ENCODE measurements at places on chromosomes 2 and 18.

DNA sequence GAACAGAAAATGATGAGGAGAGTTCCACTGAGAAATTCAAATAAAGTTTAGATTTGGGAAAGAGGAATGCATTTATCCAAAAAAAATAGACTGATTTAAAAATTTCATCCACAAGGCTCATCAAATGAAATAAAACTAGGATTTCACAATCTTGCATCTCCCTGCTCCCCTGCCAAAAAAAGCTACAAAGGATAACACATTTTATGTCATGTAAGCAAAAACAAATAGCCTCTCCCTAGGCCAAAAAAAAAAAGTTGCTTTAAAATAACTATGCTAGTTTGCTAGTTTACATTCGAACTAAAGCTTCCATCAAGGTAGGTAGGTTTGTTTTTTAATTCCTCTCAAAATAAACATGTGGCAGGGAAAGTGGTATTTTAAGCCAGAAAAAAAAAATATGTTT, 465.5 kb upstream of the ID2 start:
- DNase-seq, result no peak

GRCh38 chr2:216879727-216880508, 20.1 kb upstream of the TNP1 start:
- DNase-seq, result no peak

GRCh38 chr2:9573013-9573720, 17.5 kb upstream of the ADAM17 start:
- DNase-seq, result no peak

DNA sequence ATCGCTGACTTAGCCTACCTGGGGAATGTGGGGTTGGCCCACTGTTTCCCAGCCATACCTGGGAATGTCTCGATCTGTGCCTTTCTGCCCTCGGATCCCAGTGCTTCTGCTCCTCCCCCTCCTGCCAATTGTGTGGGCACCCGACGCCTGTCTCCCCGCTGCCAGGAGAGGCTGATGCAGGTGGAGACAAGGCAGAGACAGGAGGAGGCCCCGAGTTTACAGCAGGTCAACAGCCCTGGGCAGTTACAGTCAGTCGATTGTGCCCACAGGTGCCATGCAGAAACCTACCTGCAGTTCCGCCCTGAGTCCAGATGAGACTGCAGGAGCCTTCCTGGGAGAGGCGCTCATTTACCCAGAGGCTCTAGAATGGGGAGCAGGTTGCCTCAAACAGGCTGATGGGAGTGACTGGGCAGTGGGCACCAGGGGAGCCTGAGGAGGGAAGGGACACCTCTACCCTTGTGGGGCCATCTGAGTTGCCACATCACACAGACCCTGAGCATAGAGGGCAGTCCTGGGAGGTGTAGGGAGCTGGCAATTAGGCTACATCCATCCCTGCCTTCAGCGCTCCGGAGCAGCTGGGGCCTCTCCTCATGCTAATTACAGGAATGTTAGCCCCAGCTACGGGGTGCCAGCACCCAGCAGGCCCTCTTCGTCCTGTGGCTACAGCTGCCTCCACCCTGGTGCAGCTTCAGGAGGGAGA, 300.1 kb downstream of the NDUFA10 start:
- no peak for DNase-seq

- no peak for DNase-seq
Observed at GRCh38 chr18:40832362-40832761, 1122.7 kb upstream of the PIK3C3 start.

GRCh38 chr2:127810156-127810618, 784 bp downstream of the WDR33 start:
- DNase-seq, result no peak

GRCh38 chr2:19138264-19138825, 220.1 kb downstream of the OSR1 start:
- no peak for DNase-seq

- DNase-seq, result no peak
Observed at GRCh38 chr2:109345091-109345490, 216.1 kb downstream of the SH3RF3 start.

- DNase-seq, result no peak
Observed at GRCh38 chr18:47249314-47249981, 2.0 kb downstream of the SKOR2 start.

GRCh38 chr2:74393525-74393924, 13.4 kb upstream of the DCTN1 start:
- DNase-seq, result no peak

- DNase-seq, result no peak
Observed at GRCh38 chr2:122748552-122749011, 993.1 kb downstream of the TSN start.

GRCh38 chr2:212777020-212777491, 238.5 kb upstream of the ERBB4 start:
- DNase-seq, result no peak

- no peak for DNase-seq
Observed at GRCh38 chr2:113791697-113792590, 35.5 kb upstream of the SLC35F5 start.

DNA sequence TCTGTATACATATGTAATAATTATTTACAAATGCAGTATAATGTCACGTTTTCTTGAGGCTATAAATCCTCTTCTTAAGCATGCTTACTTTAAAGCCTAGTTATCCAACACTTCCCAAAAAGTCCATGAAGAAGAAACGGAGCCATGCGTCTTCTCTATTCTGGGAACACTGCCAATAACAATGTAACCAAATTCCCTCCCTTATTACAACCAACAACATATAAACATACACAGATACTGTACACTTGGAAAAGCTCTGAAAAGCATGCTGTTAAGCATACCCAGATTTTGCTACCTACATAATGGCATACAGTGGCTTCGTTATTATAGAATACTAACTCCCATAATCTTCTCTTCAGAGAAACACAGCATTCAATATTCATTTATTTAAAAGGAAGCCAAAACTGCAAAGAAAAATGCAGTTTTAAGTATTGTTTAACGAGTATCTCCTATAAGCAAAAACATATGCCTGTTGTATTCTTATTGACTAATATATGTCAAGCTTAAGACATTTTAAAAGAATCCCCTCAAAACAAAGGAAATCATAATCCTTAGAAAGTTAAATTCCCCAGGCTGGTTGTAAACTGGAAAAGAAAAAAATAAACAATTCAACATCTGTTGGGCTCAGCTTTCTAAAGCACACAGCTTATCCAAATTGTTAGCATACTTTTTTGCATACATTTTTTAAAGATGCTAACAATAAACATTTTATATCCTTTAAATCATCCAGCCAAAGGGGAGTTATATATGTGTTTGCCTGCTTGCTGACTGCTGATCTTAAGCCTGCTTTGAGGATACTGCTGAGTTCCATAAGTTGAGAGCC, 83.4 kb downstream of the SLC25A12 start:
- no peak for DNase-seq

- no peak for DNase-seq
Observed at GRCh38 chr18:79071503-79072210, 2.5 kb downstream of the ATP9B start.

DNA sequence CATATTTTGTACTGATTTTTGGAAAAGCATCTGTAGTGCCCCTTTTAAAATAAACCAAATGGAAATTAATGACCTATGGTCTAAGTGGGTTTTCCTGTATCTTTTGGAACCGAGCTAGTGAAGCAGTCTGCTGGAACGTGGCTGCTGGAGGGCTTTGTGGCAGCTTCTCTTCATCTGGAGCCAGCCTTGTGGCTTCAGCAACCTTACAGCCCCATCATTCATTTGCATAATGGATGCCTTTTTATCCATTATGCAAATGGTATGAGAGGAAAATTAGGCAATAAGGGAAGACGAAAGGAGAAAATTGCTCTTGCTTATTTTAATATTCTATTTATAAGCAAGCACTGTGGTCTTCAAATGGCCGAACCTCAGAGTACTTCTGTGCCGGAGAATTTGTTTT, 421.0 kb downstream of the PARD3B start:
- no peak for DNase-seq

DNA sequence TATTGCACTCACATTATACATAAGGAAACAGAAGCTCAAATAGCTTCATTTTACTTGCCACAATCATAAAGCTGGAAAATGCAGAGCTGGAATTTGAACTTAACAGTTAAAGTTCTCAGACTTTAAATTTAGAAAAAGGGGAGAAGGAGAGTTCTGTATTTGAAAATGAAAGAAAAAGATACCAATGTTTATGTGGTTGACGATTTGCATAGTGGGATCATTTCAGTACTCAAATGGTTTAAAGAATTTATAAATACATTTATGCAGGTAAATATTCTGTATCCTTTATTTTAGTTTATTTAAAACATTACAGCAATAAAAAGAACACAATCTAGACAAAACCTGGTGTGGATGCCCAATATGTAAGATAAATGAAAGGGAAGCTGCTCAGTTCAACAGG, 25.5 kb upstream of the STAT4 start:
- DNase-seq, result no peak

GRCh38 chr2:177164131-177164530, 48.5 kb upstream of the HNRNPA3 start:
- DNase-seq, result no peak

DNA sequence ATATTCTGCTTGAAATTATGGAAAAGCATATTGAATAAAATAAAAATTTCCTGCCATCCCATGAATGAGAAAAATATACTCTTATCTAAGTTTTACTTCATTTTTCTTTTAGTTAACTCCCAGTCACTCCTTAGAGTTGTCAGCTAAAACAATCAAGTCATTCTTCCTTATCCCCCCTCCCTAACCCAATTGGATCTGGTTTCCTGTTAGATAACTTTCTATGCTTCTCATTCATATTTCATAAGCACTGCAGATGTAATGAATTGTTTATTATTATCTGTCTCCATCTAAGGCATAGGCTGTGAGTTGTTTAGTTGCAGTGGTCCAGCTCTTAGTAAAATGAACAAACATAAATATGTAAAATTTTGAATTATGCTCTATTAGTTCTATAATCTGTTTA, 244.0 kb upstream of the GCFC2 start:
- no peak for DNase-seq

DNA sequence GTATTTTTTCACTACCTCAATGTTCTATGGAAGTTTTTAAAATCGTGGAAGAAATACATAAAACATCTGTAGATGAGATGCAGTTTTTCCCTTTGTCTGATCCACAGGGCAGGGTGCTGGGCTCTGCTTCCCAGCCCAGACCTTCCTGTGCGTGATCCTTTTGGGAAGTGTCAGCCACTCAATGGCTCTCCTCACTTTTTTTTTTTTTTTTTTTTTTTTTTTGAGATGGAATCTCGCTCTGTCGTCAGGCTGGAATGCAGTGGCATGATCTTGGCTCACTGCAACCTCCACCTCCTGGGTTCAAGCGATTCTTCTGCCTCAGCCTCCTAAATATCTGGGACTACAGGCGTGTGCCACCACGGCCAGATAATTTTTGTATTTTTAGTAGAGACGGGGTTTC, 32.8 kb downstream of the SOWAHC start:
- DNase-seq, result no peak

- no peak for DNase-seq
Observed at GRCh38 chr2:17160594-17160993, 357.6 kb downstream of the RAD51AP2 start.

DNA sequence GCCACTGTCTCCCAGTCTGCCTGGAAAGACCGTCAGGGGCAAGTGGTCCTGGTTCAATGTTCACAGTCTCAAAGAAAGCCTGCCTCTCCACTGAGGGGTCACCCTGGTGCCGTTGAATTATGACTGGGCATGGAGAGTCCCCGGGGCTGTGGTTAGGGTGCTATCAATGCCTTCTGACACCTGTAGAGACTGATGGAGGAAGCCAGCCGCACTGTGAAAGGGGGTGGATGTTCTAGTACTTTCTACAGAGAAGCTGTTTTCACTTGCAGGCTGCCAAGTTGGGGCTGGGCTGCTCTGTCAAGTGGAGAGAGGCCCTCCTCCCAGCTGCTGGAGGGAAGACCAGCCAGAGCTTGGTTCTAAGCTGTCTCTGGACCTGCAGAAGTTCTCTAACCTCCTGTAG, 80.5 kb downstream of the BCL2L11 start:
- DNase-seq, result no peak

- no peak for DNase-seq
Observed at GRCh38 chr18:14974576-14974975, 226.6 kb downstream of the ANKRD30B start.

DNA sequence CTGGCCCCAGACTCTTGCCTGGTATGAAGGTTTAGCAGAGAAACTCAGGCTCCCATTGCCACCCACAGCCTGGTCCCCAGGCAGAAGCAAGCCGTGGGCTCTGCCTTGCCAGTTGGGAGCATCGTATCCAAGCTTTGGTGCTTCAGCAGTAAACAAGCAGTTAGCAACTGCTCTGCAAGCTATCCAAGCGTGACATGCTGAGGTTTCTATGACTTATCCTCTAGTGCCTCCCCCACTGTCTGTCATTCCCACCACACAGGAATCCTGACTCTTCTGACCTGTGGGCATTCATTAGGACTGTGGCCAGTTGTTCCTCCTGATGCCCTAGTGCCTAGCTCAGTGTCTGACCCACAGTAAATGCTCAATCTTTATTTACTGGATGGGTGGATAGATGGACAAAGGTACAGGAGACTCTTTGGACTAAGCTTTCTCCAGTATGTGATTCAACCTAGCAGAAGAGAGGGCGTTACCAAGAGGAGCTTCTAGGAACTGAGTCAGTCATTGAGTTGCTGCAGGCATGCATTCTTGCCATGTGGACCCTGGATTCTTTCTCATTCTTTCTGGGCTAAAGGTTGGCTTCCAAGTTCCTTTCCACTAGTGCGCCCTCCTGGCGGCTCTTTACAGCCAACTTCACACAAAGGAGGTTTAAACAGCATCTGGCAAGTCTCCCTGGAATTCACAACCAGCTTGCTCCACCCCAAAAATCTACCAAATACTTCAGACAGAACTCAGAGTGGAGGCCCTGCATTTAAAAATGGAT, 40.6 kb upstream of the MRPL19 start:
- no peak for DNase-seq

- no peak for DNase-seq
Observed at GRCh38 chr2:61948661-61949457, 43.4 kb downstream of the COMMD1 start.

- DNase-seq, result no peak
Observed at GRCh38 chr2:218383892-218384519, 1.9 kb downstream of the SLC11A1 start.

DNA sequence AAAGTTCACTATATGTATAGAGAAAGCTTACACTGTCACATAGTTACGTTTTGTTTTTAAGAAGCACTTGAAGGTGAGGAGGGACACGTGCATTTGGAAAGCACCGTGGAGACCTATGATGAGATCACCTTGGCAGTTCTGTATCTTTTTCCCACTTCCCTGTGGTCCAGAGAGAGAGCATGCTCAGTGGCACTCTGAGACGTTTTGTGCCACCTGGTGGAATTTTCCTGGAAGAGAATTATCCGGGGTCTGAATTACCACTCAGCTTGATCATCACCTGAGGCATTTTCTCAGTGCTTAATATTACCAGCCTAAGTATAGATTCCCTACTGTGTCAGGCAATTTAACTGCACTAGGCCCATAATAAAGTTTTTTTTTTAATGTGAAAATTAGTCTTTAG, 469.4 kb upstream of the SMIM21 start:
- no peak for DNase-seq

- no peak for DNase-seq
Observed at GRCh38 chr2:196389670-196390069, 218.3 kb upstream of the STK17B start.

GRCh38 chr2:18883616-18884456, 294.5 kb upstream of the NT5C1B start:
- no peak for DNase-seq

Measured in stimulated activated CD4-positive, alpha-beta T cell treated with anti-CD3 and anti-CD28 coated beads, Interleukin-15, amount 100 ng/mL, for 1 hour (primary cell).